Mesothelial cell of epicardium (in vitro differentiated cells): ENCODE measurements at places on chromosomes 12 and 14.

DNA sequence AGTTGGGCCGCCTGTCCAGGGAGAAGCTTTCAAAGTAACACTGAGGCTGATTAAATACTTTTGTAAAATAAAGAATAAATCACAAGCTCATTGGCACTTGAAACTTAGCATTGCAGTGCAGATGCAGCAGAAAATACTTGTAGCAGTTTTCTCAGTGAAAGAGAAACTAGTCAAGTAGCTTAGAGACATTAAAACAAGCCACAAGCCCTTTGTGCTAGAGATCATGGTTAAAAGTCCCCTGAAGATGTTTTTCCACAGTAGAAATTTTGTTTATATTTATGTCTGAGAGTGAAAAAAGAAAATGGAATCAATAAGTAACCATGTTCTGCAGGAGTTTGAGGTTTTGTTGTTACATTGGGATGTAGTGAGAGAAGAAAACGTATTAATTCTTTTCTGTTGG, 5.9 kb downstream of the PSEN1 start:
- no peak for DNase-seq

GRCh38 chr12:19778172-19778571, 338.9 kb downstream of the AEBP2 start:
- no peak for DNase-seq

DNA sequence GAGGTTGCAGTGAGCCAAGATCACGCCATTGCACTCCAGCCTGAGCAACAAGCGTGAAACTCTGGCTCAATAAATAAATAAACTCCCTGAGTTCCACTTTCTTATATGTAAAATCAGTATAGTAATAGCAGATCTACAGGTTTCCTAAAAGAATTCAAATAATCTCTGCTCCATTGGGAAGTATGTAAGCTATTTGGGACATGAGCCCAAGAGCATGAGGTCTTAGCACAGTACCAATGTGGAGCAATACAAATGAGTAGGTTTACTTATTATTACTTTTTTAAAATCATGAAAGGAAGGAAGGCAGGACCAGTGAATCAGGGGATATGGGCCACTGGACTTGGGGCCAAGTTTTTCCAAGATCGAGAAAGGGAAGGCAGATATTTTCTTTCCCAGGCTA, 216.9 kb upstream of the DIO2 start:
- no peak for DNase-seq

DNA sequence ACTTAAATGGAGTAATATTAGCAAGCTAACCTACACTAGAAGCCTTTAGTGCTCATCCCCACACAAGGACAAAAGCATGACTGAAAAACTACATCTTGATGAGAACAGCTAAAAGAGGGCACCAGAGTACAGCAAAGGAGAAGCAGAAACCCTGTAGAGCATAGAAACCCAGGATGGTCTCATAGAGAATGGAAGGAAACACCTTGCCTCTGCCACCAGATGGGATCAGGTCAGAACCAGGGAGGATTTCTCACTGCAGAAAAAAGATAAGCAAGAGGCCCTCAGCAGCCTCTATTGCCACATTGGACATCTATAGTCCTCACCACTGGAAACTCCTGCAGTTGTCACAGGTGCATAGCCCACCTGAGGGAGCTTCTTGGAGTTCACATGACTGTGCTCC, 13.6 kb upstream of the ZNF705A start:
- no peak for DNase-seq

DNA sequence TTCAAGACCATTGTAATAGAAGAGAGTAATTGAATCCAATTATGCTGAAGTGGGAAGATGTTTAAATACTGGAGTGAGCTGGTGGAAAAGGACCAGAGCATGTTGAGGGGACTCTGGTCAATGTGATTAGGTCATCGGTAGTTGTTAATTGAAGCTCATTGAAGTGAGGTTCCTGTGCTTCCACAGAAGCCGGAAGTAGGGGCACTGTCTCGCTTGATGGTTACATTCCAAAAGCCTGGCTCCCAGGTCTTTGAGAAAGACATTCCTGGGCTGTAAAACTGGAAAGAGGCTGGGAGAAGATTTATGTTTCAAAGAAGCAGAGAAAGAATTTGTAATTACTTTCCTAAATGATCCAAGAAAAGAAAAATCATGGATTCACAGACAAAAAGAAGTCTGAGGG, 12.3 kb upstream of the CLECL1 start:
- no peak for DNase-seq

GRCh38 chr14:56162476-56162875, 44.3 kb downstream of the PELI2 start:
- no peak for DNase-seq

- DNase-seq = no peak
Observed at GRCh38 chr12:89877136-89877535, 168.5 kb upstream of the ATP2B1 start.

- DNase-seq = no peak
Observed at GRCh38 chr12:54136844-54137580, 51.8 kb downstream of the SMUG1 start.

GRCh38 chr12:64713376-64713775, 45.8 kb downstream of the GNS start:
- no peak for DNase-seq

DNA sequence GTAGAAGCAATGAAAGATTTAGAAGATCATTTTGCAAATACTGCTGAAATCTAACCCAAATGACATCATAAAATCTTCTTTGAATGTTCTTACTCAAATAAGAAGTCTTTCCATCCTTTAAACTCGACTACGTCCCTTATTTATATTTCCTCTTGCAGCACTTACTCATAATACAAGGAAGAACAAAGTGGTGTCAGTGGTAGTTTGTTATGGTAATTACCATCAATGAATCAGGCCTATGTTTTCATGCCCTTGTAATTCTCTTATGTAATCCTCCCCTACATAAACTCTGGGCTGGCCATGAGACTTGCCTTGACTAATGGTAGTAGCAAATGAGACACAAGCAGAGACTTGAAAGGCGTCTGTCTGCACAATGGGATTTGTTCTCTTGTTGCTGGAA, 17.0 kb downstream of the EEA1 start:
- DNase-seq = no peak

GRCh38 chr14:28766469-28766955, at the start of gene FOXG1:
TSS of gene FOXG1 (plus strand) at chr14:28766787. CDS start at chr14:28767280, 493 bp downstream.
- DNase-seq = no peak

- DNase-seq = peak; percentile 60
Observed at GRCh38 chr14:33839193-33840076, 111.4 kb downstream of the EGLN3 start.

DNA sequence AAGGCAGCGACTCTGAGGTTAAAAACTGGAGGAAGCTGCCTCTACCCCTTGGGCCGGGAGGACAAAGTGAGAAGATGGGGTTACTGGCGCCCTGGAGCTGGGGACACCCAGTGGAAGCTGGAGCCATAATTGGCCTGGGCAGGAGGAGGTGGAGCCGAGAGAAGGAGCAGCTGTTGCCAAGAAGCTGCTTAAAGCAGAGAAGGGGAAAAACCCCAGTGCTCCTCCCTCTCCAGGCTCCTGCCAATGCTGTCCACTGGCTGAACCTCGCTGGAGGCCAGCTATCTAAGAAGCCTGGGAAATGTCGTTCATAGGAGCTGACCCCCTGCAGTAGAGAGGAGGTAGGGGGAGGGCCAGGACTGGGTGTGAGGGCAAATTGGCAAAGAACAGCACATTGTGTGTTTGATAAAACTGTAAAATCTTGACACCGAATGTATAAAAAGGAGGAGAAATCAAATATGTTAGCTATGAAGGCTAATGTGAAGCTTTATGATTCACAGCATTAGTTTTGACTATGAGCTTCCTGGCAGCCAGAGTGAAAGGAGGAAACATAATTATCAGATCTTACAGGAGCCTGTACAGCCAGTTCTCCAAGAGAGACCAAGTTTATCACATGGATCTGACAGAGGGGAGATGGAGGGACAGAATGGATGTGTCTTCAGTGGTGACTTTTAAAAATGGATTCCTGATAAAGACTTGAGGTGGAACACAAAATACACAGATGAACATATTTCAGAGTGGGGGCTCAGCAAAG, 9.5 kb downstream of the HHIPL1 start:
- no peak for DNase-seq

DNA sequence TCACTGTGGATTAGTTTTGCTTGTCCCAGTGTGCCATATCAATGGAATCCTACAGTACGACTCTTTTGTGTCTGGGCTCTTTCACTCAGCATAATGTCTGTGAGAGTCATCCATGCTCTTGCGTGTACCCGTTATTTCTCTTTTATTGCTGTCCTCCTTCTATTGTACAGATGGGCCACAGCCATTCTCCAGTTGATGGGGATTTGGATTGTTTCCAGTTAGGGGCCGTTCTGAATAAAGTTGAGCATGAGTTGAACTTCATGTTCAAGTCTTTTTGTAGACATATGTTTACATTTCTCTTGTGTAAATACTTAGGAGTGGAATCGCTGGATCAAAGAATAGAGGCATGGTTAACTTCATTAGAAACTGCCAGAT, 38.3 kb downstream of the MYO1H start:
- no peak for DNase-seq

GRCh38 chr14:98711453-98711852, 560.5 kb downstream of the BCL11B start:
- no peak for DNase-seq

DNA sequence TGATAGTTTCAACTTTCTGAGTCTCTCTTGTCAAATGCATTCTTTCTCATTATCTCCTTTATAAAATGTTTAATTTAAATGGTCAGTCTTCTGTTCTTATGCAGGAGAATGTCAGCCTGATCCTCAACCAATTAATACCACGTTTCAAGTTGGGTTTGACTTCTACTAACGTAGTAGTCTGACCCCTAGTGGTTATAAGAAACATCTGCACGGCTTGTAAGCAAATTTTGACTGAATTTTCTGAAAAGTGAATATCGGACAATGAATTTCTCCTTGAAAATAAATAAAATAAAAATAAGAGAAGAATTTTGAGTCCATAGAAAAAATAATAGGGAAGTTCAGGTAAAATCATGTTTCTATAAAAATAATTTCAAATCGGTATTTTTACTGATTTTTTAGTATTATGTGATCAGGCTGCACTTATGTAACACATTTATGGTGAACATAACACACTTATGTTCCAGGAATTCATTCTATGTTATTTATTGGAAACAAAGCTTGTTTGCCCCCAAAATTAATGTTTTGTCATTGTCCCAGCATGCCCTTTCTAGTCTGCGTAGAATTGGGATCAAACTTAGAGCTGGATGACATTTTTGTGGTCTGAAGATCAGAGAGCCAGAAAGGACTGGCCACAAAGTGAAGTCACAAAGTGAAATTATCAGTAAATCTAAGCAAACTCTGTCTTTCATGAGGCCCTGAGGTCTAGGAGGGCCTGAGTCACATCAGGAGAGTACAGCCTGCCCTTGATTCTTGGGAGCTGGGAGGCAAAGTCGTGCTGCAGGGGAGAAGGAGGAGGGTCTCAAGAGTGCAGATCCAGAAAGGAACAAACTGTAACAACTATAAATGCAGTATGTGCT, 101.2 kb upstream of the STXBP6 start:
- DNase-seq = no peak

GRCh38 chr12:76030341-76031080, 1.1 kb downstream of the PHLDA1 start:
- DNase-seq = peak; percentile 51

DNA sequence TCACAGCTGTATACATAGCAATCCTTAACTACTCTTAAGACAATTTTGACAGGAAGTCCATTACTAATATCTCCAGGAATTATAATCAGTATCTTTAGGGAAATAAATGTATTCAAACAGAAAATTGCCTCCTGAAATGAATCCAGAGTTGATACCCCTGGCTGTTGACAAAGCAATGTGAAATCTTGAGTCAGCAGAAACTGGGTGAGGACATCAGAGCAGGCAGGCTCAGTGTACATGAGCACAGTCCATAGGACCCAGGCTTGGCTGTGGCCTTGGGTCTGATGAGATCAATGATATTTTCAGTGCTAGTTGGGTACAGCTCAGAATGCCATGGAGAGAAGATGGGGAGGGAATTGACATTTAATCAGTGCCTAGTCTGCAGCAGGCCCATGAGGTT, 151.3 kb downstream of the SLC15A4 start:
- DNase-seq = no peak

DNA sequence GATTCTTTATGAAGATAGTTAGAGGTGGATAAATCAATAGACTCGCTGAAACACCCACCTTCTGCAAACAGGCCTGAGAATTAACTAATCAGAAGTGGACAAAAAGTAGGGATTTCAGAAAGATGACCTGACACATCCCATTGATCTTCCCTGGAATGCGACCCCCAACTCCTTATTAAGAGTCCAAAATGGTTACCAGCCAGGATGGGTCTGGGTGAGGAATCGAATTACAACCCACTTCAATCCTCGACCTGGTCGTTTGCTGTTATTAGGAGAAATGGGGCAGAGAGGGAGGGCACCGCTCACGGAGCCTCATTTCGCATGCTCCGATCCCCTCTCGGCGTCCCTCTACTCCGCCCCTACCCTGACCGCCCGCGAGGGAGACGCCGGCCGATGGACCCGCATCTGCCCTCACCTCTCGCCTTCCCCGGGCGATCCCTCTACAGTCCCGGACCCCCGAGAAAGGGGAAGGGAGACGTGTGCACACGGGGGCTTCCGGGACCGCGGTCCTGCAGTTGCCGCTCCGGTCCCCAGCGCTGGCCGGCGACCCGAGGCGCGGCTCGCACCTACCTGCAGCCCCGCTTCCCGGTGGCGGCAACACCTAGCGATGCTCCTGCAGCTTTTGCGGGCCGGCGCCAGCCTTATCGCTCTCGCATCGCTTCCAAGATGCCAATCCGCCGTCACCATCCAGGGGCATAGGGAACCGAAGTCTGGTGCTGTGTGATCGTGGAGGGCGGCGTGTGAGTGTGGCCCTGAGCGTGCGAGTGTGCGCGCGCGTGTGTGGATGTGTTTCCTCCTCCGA, 69.3 kb upstream of the USP15 start:
- DNase-seq = no peak

- no peak for DNase-seq
Observed at GRCh38 chr12:78037707-78038106, 207.0 kb downstream of the NAV3 start.

DNA sequence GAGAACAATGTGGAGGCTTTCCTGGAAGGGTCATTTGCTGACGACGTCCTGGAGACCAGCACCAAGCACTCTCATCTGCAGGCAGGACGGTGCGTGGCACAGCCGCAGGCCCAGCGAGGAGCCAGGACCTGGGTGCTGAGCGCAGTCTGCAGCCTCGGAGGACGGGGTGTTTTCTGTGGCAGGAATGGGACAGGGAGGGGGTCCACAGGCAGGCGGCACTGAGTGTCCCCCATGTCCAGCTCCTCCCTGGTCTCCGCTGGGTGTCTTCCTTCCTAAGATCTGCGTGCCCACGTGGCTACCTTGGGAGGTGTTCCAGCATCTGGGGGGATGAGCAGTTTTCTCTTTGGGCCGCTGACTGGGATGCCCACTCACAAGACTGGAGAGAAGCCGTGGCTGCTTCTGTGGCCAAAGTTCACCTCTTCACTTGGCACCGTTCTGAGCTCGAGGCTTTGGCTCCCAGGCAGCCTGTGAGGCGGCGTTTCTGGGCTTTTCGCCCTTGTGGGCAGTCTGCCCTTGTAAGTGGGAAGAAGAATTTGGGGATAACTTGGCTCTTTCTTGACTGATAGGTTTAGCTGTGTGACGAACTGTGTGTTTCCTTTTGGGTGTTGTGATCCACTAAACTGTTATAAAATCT, 72.2 kb downstream of the NOC4L start:
- DNase-seq = no peak
